ENCODE measurements at places on chromosomes 3 and 15.

- no peak for DNase-seq
These were observed 99.3 kb downstream of the OXNAD1 start for GRCh38 chr3:16364323-16364722.

DNA sequence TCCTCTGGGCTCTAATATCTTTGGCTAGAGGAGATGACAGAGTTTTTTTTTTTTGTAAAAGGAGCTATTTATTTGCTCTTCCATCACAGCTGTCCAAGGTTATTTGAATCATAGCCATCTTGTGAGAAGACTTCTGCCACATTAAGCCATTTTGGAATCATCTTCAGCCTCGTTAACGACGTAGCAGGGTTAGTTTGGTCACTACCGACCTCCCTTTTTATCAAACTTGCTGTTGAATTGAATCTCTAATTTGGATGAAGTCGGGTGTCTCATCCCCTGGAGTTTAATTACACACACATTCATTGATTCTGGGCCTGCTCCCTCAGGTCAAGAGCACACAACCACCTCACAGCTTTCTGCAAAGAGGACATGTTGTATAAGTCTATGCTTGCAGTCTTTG, 238.7 kb downstream of the CPNE4 start:
- DNase-seq = no peak

GRCh38 chr15:66430627-66431255, 44.0 kb downstream of the MAP2K1 start:
- DNase-seq = no peak

DNA sequence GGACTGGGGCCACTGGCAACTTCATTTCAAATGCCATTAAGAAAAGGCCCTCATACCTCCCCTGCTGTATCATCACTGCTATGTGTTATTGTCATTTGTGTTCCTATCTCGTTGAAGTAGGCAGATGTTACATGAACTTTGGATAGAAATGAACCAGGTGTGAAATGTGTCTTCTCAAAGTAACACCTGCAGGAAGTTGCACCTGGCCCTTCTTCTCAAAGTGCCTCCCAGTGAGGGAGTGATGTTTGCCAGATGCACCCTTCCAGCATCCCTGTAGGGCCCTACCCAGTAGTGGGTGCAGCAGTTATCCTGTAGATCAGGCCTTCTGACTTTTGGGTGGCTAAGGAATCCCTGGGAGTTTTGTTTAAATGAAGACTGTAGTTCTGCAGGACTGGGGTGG, 197.7 kb upstream of the CTNNB1 start:
- no peak for DNase-seq

DNA sequence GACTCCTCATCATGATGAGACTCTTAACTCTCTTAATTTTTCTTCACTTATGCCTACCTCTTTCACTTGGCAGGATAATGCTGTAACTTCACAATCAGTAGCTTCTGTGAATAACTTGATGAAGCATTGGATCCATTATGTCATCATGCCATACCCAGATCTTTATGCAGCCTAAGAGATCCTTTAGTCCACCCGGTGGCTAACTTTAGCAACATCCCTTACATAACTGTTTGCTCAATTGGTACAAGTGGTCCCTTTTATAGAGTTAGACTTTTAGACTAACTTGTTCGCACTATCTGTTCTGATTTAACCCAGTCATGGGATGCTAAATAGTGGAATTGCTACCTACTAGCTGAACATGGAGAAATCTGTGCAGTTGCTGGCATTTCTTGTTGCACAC, 184.5 kb downstream of the USP13 start:
- no peak for DNase-seq

GRCh38 chr15:44394062-44394461, 33.4 kb upstream of the CTDSPL2 start:
- DNase-seq = no peak

- DNase-seq = no peak
These were observed 32.4 kb upstream of the SLC6A6 start for GRCh38 chr3:14369675-14370669.

DNA sequence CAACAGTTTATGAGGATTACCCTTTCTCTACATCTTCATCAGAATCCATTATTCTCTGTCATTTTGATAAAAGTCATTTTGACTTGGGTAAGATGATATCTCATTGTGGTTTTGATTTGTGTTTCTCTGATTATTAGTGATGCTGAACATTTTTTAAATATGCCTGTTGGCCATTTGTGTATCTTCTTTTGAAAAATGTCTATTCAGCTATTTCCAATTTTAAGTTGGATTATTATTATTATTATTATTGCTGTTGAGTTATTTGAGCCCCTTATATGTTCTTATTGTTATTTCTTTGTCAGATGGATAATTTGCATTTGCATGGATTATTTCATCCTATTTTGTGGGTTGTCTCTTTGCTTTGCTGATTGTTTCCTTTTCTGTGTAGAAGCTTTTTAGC, 421.2 kb upstream of the LMCD1 start:
- no peak for DNase-seq

Measured in smooth muscle cell of the brain vasculature (primary cell).